ENCODE measurements at places on chromosomes 2 and 18. TPM values are rescaled to one million over a fixed set of nuclear protein-coding genes. Genes with fewer than 3 reads are reported as not detected.

GRCh38 chr2:104863146-104863467 is 9.2 kb downstream of the POU3F3 start:
- H3K27ac ChIP-seq = no peak overlapping the region
- no peak overlapping the region for H3K4me3 ChIP-seq
- H3K27me3 ChIP-seq = peaks cover 7% of the 10 kb centered on the region
- no peaks in the 10 kb centered on the region for H3K36me3 ChIP-seq
- no peak for DNase-seq

DNA sequence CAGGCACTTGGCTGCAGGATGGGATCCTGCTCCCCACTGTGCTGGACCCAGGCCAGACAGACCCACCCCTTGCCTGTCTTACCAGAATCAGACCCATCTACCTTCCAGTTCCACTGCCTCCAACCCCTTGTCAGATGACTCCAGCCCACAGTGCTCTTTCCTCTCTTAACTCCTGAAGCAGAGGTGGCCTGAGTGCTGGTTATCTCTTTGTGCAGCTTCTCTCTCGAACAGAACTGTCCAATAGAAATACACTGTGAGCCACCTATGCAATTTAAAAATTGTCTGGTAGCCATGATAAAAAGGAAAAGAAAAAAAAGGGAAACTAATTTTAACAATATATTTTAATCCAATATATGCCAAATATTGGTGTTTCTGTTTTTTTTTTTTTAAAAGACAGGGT is 160.2 kb upstream of the SMAD2 start:
- no peaks in the 10 kb centered on the region for H3K36me3 ChIP-seq
- DNase-seq = no peak
- no peaks in the 10 kb centered on the region for H3K4me1 ChIP-seq

DNA sequence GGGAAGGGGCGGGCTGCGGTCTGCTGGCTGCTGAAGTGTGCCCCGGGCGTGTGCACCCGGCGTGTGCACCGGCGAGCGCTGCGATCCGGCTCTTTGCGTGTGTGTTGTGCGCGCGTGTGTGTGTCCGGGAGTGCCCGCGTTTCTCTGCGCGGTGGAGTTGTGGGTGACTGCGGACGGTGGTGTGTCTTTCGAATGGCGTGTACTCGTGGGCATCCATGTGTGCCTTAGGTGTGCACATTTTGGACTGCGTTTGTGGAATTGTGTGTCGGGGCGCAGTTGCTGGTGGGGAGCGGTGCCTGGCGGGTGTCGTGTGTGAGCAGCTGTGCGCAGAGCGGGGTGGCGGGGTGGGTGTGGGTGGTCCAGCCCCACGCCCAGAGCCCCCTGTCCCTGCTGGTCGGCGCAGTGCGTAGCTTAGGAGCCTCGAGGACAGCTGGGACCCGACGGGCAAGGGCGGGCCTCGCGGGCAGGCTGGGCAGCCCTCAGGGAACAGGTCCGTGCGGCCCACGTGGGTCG is 533 bp downstream of the HPCAL1 start:
- H3K27ac ChIP-seq = peak overlapping the region; percentile 95
- DNase-seq = no peak
- H3K27me3 ChIP-seq = no peaks in the 10 kb centered on the region

Gene CDK15
- polyA plus RNA-seq = 0.06 TPM

DNA sequence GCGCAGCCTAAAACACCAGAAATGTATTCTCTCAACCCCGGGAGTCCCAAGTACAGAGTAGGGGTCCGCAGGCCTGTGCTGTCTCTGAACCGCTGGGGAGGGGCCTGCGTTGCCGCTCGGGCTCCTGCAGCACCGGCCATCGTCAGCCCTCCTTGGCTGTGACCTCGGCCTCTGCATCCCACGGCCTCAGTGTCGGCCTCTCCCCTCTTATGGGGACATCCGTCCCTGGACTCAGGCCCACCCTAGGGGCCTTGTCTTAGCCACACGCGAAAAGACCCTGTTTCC is 50.5 kb downstream of the KCNG2 start:
- H3K4me1 ChIP-seq = no peaks in the 10 kb centered on the region
- H3K27me3 ChIP-seq = no peaks in the 10 kb centered on the region
- no peak overlapping the region for H3K4me3 ChIP-seq
- no peaks in the 10 kb centered on the region for H3K36me3 ChIP-seq

DNA sequence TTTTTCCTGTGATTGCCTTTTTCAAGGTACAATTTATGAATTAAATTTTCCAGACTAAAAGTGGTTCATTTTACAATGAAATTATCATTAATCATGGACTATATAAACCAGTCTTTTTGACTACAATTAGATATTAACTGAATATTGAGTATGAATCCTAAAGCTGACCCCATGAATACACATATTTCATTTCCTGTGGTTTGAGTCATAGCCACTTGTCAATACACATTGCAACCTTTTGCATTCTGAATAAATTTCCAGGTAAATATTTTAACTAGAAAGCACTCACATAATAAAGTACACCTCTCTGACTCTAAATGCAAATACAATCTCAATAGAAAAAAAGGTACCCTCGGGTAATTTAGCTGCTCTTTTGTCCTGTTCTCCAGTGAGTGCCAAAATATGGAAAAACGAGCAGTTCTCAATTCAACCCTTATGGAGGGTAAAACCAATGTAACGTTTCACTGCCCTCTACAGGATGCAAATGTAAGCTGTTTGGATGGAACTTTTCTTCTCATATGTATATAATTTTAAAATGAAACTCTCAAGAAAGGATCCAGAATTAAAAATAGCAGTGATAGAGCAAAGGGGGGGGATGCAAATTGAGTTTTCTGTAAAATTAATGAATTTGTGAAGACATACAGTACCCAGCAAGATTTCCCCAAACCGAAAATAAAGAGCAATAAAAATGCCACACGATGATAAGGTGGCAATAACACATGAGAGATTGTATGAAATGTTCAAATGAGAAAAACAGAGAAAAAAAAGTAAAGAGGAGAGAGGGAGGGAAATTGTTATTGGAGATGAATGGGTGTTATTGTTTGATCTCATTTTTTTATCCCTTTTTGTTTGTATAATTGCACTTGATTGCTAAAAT is 1795.7 kb upstream of the PIK3C3 start:
- H3K27me3 ChIP-seq = no peaks in the 10 kb centered on the region
- DNase-seq = no peak
- no peaks in the 10 kb centered on the region for H3K36me3 ChIP-seq
- no peak overlapping the region for H3K4me3 ChIP-seq
- no peaks in the 10 kb centered on the region for H3K4me1 ChIP-seq

Gene PIKFYVE
- polyA plus RNA-seq = 4.2 TPM

DNA sequence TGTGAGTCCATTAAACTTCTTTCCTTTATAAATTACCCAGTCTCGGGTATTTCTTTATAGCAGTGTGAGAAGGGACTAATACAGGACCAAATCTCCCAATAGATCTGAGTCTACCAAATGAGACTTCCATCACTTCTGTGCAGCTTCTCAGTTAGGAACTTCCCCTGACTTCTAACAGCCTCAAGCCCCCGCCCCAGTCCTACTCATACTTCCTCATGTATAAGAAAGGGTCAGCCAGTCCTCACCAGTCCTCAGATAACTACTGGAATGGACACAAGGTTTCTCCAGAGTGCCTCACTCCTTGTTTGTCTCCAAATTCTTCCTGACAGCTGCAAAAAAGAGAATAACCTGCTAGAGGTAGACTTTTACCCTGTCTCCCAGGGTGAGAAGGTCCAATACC is 19.5 kb downstream of the TTC32 start:
- no peak overlapping the region for H3K27ac ChIP-seq
- H3K36me3 ChIP-seq = no peaks in the 10 kb centered on the region
- no peaks in the 10 kb centered on the region for H3K4me1 ChIP-seq

- peaks cover 11% of the 10 kb centered on the region for H3K4me1 ChIP-seq
- H3K27ac ChIP-seq = no peak overlapping the region
- no peaks in the 10 kb centered on the region for H3K36me3 ChIP-seq
- no peak overlapping the region for H3K4me3 ChIP-seq
- peak; percentile 10 for DNase-seq
Observed at GRCh38 chr2:45963816-45964215, 312.3 kb downstream of the PRKCE start.

Gene RBFA
- polyA plus RNA-seq = 28.8 TPM

Gene CLEC4F
- polyA plus RNA-seq = 0.03 TPM

GRCh38 chr2:79862756-79863155 is 349.9 kb downstream of the CTNNA2 start:
- H3K4me3 ChIP-seq = no peak overlapping the region
- no peaks in the 10 kb centered on the region for H3K27me3 ChIP-seq
- no peaks in the 10 kb centered on the region for H3K36me3 ChIP-seq
- no peak overlapping the region for H3K27ac ChIP-seq

DNA sequence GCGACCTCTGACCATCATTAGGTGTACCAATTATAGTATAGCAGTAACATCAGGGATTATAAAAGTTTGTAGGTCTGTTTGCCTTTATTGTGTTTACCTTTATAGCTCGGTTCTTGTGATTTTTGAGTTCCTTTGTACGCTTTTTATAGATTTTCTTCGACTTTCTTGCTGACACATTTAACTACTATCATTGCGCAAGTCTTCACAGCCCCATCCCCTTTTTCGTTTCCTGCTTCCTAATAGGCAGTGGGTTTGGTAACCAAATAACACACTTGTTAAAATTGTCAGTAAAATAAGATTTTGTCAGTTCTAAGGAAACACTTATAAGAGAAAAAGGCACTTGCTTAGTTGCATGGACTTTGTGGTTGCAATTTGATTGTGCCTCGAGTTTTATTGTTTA is 541.5 kb downstream of the LRP1B start:
- no peaks in the 10 kb centered on the region for H3K27me3 ChIP-seq
- DNase-seq = no peak
- no peaks in the 10 kb centered on the region for H3K4me1 ChIP-seq
- no peak overlapping the region for H3K4me3 ChIP-seq
- H3K27ac ChIP-seq = no peak overlapping the region

- no peak overlapping the region for H3K4me3 ChIP-seq
- no peak overlapping the region for H3K27ac ChIP-seq
- H3K27me3 ChIP-seq = no peaks in the 10 kb centered on the region
- no peaks in the 10 kb centered on the region for H3K4me1 ChIP-seq
Observed at GRCh38 chr2:56286936-56287335, 103.1 kb downstream of the CCDC85A start.

DNA sequence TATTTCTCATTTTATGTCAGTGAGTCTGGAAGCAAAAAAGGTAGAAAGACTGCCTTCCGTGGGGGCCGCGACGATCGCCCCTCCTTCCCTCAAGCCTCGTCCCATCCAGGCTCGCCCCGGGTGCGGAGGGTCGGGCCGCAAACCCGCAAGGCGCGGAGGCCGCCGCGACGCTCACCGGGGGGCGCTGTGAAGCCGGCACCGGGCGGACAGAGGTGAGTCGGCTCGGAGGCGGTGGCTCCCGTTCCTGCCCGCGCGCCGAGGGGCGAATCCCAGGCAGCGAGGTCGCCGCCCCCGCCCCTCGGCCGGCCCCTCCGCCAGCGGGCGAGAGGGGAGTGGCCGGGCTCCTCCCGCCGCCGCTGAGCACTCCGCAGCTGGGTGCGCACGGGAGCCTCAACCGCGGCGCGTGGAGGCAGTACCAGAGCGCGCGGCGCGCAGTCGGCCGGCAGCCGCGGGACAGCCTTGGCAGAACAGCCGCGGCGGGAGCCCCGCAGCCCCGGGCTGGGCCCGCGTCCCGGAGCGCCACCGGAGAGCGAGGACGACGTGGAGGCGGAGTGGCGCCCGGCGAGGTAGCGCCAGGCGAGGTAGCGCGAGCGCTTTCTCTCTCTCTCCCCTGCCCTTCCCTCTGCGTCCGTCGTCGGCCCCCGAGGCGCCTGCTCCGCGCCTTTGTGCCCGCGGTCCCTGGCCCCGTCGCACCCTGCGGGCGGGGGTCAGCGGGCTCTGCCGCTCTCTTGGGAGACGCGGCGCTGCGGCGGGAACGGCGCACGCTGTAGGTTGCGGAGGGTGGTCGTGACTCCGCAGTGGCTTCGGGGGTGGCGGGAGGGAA is at the start of gene MYO1B:
MYO1B (plus strand) TSS at position 359 of the 823 bp plus-strand sequence. CDS start 31,492 bp downstream, outside the sequence.
- H3K4me3 ChIP-seq = peak within 1 kb of the TSS; percentile 96
- peaks cover 46% of the 10 kb centered on the region for H3K4me1 ChIP-seq
- H3K27ac ChIP-seq = peak within 1 kb of the TSS; percentile 89
- peak; percentile 67 for DNase-seq
- no peaks in the 10 kb centered on the region for H3K27me3 ChIP-seq
- no peaks in the 10 kb centered on the region for H3K36me3 ChIP-seq

GRCh38 chr18:45275367-45276113 is 339.7 kb upstream of the SLC14A2 start:
- H3K27me3 ChIP-seq = no peaks in the 10 kb centered on the region

- no peak overlapping the region for H3K27ac ChIP-seq
- H3K4me3 ChIP-seq = no peak overlapping the region
- DNase-seq = no peak
- no peaks in the 10 kb centered on the region for H3K36me3 ChIP-seq
- no peaks in the 10 kb centered on the region for H3K4me1 ChIP-seq
- no peaks in the 10 kb centered on the region for H3K27me3 ChIP-seq
Observed at GRCh38 chr2:184620367-184620766, 22.0 kb downstream of the ZNF804A start.

- H3K27me3 ChIP-seq = no peaks in the 10 kb centered on the region
- H3K4me1 ChIP-seq = no peaks in the 10 kb centered on the region
- peak overlapping the region; percentile 51 for H3K4me3 ChIP-seq
- no peak for DNase-seq
- H3K36me3 ChIP-seq = no peaks in the 10 kb centered on the region
Observed at GRCh38 chr2:25362434-25363145, 20.9 kb upstream of the DNMT3A start.

GRCh38 chr2:35501076-35501475 is 854.5 kb upstream of the CRIM1 start:
- no peak overlapping the region for H3K27ac ChIP-seq
- H3K36me3 ChIP-seq = no peaks in the 10 kb centered on the region
- no peak overlapping the region for H3K4me3 ChIP-seq
- H3K27me3 ChIP-seq = no peaks in the 10 kb centered on the region
- no peaks in the 10 kb centered on the region for H3K4me1 ChIP-seq
- no peak for DNase-seq

Measured in liver (tissue), 10 donors.